ENCODE measurements at places on chromosomes 7 and 10.
A peak's percentile ranks its signal among the peaks of the same experiment; 100 is the strongest.

DNA sequence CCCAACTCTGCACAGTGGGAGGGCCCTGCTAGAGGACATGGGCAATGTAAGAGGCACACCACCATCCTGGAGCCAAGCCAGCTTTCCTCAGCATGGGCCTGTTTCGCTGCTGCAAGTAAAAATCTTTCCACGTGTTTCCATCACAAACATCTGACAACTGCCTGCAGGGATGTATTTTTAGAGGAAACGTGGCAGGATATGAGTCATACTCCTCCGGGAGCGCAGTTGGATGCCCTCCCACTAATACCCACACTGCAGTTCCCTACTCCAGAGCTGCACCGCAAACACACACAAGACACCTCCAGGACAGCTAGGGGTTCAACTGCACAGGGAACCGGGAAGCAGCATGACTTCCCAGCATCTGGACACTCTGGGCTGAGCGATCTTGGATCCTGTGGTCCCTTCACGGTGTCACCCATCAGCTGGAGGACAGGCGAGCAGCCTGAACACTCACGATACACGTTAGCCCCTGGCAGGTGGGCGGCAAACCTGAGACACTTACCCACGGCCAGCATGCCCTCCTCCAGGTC lies 26.1 kb downstream of the PLAC9 start:
- DNase-seq: no peak

- no peak for DNase-seq
Observed at GRCh38 chr10:127904311-127905000, 2.4 kb upstream of the PTPRE start.

- no peak for DNase-seq
Observed at GRCh38 chr10:78520737-78521430, 487.2 kb downstream of the RPS24 start.

DNA sequence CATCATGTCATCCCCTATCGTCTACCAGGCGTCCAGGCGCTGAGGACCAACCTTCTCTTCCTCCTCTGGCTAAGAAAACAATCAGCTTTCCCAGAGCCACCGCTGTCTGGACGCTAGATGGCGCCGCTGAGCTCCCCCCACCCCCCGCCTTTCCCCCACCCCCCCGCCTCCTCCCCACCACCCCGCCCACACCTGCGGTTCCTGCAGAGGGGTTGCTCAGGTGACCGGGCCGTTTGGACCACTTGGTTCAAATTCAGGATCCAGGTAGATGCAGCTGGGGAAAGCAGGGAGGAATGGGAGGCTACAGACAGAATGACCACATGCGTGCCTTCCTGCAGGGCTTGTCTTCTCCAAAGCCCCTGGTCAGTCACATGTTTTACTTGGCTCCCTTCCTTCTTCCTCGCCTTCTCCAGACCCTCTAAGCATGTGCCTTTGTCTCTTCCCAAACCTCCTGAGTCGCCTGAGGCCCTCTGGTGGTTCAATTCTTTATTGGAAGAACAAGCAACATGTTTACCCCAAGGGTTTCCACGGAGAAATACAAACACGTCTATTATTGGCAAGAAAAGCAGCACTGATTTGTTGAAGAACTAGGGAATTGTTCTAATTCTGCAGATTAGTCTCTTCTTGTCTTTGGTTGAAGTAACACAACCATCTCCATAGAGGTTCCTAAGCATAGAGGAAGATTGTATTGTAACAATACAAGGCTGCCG lies 24.7 kb downstream of the AOC1 start:
- peak; percentile 31 for DNase-seq

DNA sequence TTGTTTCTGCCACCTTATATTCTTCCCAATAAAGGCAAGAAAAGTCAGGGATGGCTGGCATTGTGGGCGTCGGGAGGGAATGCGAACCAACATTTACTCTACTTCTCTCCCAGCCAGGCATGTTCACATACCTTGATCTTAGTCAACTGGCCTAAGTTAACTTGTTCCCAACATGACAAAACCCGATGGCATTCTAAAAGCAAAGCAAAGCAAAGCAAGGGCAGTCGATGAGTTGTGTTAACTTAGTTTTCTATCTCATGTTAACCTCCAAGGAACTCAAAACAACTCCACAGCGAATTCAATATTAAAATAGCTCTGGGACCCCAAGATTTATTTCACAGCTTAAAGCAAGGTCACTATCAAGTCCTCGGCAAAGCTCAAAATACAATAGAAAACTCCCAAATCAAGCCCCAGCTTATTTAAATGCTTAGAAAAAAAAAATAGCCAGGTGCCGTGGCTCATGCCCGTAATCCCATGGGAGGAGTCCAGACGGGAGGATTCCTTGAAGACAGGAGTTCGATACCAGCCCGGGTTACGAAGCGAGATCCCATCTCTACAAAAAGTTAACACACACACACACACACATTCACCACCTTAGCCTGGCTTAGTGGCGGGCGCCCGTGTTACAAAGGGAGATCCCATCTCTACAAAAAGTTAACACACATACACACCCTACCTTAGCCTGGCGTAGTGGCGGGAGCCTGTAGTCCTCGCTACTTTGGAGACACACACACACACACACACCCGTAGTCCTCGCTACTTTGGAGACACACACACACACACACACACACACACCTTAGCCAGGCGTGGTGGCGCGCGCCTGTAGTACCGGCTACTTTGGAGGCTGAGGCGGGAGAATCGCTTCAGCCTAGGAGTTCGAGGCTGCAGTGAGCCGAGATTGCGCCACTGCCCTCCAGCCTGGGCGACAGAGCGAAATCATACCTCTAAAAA lies 901 bp upstream of the CCNY start:
- DNase-seq: peak; percentile 49

- no peak for DNase-seq
Observed at GRCh38 chr10:61606959-61607907, 55.5 kb upstream of the CABCOCO1 start.

GRCh38 chr10:70546584-70546983 lies 56.0 kb downstream of the PRF1 start:
- no peak for DNase-seq

GRCh38 chr7:134724606-134725005 lies 54.8 kb upstream of the CALD1 start:
- no peak for DNase-seq

GRCh38 chr7:115249080-115249479 lies 327.2 kb downstream of the MDFIC start:
- DNase-seq: no peak

DNA sequence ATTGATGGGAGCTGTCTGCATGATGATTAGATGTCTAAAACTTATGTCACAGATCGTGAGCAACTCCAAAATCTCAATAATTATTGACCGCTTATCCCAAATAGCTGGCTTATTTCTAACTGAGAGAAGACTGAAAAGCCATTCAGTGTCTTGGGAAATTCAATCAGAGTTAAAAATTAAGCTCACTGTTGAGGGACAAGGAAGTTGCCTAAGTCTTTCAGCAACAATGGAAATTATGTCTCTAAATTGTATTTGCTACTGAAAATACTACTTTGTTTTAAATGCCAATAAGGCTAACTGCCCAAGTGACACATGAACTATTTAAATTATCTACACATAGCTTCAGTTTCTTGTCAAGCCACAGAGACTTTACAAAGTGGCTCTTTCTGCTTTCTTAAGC lies 107.9 kb upstream of the FAM171A1 start:
- no peak for DNase-seq

GRCh38 chr7:97578225-97578624 lies 153.7 kb upstream of the TAC1 start:
- no peak for DNase-seq

GRCh38 chr10:126177417-126178030 lies 210.8 kb downstream of the ADAM12 start:
- no peak for DNase-seq

DNA sequence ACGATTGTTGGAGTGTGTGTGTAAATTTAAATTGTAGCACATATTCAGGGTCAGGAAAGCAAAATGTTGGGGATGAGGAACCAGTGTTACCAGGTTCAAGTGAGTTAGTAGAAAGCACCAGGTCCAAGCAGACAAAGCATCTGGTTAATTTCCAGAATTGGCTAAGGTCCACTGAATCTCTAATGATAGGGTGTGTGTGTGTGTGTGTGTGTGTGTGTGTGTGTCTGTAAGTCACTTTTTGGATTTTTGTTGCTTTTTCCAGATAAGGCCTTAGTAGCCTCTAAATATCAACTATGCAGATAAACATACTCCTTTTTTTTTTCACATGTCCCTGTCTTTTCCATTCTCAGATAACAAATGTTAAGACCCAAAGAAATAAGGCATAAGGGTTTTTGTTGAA lies 36.6 kb upstream of the FMC1 start:
- no peak for DNase-seq

DNA sequence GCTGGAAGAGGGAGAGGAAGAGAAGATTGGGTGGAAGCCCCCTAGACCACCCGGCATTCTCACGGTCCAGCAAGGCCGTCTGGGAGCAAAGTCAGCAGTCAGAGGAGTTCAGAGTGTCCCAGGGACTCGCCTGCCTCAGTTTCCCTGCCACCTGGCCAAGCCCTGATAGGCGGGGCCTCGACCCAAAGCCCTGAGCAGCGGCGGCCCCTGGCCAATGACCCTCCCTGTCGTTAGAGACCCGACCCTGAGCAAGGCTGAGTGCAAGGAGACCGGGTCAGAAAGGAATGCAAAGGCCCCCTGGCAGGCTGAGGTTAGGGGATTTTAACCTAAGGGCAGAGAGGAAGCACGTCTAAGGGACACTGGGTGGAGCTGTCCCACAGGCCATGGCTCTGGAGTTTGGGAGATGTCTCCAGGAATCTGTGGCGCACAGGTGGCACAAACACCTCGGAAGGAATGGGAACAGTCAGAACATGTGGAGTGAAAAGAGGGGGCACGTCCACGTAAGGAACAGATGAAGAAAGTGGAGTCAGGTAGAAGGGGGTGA lies 196.8 kb upstream of the PDE1C start:
- no peak for DNase-seq

DNA sequence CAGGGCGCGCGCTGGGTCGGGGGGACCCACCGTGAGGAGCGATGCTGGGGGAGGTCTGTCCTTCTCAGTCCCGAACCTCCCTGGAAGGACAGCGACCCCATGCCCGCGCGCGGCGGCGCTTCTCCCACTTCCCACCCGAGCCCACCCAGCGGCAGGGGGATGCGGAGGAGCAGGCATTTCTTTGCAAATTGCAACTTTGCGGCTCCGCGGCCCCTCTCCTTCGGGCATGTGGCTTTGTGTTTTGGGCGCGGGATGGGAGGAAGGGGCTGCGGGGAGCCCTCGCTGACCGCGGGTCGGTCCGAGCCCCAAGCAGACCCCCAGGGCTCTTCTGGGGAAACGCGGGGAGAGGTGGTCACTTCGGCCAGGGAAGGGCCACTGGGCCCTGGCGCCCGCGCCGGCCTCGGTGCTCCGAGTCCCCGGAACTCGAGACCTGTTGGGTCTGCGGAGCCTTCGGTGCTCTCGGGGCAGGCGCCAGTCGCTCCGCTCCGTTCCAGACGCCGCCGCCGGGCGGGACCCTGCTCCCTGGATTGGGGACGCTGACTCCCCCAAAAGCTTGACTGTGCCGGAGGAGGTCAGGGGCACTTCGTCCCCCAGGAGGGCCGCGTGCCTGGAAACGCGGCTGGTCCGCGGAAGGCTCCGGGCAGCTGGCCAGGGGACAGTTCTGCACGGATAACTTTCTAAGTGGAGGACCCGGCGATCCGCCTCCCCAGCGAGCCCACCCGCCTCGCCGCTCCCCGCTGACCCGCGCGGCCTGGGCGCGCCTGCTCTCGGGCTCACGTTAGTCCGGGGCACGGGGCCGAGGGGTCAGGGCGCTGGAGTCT lies 164.2 kb upstream of the DPP6 start:
- DNase-seq: no peak

GRCh38 chr10:29253690-29254029 lies 35.2 kb upstream of the LYZL1 start:
- DNase-seq: no peak

DNA sequence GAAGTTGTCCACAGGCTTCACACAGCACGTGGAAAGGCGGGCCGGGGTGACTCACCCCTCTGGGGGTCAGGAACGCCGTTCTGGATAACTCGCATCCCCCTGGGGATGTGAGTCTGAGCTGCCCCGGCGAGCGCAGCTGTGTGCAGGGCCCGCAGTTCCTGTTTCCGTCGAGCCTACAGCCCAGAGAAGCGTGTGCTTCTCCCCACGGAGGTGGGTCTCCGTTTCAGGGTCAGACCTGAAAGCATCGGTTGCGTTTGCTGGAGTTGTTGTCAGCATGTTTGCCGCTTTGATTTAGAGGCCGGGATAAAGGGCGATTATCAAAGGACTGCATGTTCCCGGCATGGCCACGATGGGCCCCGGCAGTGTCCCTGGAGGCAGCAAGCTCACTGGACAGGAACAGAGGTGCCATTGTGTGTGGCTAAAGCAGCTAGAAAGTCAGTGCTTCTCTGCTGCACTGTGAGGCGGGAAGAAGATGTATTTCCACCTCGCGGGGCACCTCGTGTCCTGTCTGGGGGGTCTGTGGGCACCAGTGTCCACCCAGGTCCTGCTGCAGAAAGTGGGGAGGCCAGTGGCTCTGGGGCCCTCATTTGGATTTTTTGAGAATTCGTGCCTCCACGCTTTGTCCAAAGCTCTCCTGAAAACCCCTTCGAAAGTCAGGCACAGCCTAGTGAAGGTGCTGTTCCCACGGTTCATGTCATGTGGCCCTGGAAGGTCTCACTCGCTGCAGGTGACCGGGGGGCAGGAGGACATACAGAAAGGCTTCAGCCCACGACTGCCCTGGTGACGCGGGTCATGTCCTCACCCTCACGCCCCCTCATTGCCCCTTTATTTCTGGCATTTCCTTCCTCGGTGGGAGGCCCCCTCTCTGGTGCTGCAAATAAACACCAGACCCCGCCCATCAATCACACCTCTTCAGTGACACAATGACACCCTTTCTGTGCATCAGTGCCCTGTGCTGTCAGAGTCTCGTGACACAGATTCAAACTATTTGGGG lies 27.4 kb upstream of the GDI2 start:
- no peak for DNase-seq

- DNase-seq: no peak
Observed at GRCh38 chr10:92122941-92123450, 167.9 kb downstream of the CPEB3 start.

DNA sequence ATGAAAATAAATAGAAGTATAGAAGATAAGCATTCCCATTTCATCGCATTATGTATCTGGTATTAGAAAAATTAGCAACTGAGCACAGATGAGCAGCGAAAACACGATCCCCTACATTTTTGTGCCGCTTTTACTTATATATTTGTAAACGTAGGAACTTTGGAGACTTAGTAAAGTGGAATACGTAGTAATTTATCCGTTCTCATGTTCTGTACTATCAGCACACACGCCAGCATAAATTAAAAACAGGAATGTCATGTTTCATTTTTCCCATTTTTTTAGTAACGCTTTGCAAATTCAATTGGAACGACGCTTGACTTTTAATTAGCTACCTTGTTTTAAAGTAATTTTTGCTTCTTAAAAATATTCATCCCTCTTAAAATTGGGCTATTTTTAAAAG lies 2.4 kb downstream of the ZNRF2 start:
- DNase-seq: no peak

DNA sequence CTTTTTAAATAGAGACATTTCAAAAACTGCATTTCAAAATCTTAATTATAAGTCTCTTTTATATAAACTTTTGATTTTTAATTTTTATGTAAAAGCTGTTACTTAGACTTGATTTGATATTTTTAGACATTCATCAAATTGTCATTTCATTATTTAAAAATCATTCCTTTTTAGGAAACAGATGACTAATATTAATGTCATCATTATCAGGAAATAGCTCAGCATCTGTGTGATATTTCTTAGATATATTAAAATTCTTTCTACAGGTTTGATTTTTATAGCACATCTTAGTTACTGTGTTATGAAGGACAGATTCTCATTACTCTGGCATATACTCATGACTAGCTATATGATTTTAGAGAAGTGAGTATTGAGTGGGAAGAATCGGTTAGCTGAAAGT lies 17.2 kb downstream of the RUNDC3B start:
- no peak for DNase-seq
